Upper lobe of right lung (tissue), 1 donor: ENCODE measurements at places on chromosomes 3 and 15.

GRCh38 chr15:39433376-39433775 is 147.5 kb upstream of the THBS1 start:
- DNase-seq, result no peak

DNA sequence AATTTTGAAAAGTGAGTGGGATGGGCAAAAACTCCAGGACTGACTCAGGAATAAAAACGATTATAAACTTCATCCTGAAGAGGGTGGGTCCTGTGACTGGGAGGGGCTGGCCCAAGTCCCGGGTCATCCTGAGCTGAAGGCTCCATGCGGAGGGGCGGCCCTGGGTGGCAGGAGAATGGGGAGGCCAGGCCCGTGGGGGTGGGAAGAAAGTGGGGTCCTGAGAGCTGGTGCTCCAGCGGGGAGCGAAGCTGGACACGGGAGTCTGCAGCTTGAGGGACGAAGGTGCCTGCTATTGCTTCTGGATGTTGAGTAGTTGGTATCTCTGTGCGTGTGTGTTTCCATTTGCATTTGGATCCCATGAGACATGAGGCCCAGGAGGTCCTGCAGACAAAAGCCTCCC is 4.7 kb upstream of the OCA2 start:
- no peak for DNase-seq

DNA sequence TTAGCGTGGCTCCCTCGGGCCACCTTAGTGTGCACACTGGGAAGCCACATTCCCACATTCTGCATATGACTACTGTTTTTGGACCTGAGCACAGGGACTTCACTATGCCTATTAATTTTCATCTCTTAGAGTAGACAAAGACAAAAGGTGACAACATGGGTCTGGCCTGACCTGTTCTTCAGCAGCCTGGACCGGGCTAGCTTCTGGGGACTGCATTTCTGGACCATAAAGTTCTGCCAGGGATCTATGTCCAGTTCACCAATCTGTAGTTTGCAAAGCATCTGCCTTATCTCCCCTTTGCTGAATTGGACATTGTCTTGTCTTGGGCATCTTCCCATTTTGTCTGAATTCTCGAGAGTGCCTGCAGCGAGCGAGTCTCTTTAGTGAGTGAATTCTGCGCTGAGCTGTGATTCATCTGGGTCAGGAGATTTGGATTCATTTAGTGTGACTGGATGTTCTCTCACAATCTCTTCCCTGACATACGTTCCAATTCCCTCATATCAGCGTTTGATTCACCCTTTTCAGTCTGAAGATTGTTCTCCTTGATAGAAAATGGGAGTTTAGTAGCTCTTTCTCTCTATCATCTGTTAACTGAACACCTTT is 112.2 kb upstream of the PLXNA1 start:
- no peak for DNase-seq

- DNase-seq, result peak; percentile 66
Measured at GRCh38 chr15:63892794-63893441, 59.2 kb upstream of the HERC1 start.

DNA sequence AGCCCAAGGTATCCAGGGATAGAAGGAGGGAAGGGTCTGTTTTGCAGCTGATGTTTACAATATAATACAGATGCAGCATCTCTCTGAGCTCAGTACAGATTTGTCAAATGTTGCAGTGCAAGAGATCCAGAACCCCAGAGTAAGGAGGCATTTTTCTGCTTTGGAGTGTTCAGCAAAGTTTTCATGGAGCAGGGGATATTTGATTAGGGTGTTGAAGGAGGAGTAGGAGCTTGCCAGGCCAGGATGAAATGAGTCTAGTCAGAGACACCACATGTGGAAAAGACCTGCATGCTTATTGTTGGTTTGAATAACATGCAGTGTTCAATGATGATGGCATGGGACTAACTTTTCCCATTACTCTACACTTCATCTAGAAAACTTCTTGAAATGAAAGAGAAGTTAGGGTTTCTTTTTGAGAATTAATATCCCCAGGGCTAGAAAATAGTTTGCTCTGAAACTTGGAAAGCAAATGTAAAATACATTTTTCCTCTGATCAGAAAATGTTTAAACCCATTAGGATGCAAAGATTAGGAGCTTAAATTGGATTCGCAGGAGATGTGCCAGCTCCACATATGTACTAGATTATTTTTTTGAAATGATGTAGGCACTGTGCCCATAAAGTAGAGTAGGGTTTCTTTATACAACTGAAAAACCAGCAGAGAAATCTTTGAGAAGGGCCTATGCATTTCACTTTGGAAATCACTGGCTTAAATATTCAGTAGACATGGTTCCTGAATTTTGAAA is 243.8 kb downstream of the CACNA2D3 start:
- no peak for DNase-seq

DNA sequence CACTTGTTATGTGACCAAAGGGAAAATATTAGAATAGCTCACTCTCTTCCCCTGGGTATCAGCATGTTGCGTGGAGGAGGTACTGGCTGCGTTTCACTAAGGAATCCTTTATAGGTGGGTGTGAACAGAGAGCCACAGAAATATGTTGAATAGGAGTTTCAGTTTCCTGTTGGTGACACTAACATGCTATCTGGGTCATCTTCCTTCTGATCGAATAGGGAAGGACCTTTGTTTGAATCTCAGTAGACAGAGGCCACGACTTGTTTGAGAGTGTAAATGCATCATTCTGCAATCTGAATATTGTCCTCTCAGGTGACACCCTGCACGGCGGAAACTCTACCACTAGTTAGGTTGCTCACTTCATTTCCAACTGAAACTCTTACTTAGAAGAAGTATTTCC is 157.9 kb upstream of the SLC2A2 start:
- no peak for DNase-seq

DNA sequence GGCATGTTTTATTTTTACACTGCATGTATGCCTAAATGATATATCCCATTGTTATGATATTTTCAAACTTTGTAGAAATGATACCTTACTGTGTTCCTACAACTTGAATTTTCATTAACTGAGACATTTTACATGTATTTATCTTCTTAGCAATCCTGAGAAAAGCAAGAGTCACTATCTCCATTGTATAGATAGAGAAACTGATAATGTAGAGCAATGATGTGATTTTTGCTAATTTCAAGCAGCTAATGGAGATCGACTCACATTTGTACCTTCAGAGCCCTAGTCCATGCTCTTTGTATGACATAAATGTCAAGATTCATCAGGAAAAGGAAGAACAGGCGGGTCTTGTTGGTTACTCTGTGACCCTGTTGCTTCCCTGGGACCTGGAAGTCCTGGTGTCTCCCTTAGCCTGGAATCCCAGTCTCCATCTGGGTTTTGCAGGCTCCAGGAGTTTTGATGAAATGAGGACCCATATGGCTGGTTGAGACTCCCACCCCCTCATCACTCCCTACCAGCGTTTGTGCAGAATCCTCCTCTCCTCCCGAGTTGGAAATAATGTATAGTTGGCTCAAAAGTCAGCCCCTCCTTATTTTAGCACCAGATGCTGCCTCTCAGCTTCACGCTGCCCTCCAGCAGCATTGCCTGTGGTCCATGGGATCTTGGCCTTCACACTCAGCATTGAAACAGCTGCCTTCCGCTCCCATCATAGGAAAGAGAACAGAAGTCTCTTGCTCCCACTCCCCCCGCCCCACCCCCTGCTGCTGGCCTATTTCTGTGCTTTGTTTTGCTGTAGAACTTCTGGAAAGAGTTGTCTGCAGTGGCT is 67.1 kb downstream of the APBA2 start:
- DNase-seq, result no peak

DNA sequence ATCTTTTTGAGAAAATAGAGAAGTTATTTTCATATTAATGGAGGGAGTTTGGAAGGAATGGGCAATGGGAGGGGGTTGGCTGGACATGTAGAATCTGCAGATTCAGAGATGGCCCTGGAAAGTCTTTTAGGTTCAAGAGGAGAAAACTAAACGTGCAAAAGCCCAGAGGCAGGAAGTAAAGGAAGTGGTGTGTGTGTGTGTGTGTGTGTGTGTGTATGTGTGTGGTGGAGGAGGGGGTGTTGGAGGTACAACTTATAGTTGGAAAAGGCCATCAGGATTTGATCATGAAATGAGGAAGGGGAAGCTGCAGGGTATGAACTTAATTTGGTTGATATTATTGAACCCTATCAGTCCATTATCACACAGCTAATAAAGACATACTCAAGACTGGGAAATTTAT is 5.6 kb upstream of the LPP start:
- DNase-seq, result no peak

DNA sequence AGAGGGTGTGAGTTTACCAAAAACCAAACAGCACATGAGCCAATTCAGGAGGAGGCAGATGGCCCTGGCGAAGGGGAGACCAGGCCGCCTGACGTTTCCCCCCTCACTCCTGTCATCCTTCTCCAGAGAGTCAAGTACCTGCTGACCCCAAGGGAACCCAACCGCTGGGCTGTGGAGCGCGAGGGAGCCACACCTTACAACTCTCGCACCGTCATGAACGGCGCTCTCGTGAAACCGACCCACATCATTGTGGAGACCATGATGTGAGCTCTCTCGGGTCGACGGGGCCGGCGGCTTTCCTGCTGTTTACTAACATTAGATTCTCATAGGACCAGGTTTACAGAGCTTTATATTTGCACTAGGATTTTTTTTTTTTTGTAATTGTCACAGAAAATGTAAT is 55.4 kb downstream of the GRIP2 start:
- peak; percentile 54 for DNase-seq

DNA sequence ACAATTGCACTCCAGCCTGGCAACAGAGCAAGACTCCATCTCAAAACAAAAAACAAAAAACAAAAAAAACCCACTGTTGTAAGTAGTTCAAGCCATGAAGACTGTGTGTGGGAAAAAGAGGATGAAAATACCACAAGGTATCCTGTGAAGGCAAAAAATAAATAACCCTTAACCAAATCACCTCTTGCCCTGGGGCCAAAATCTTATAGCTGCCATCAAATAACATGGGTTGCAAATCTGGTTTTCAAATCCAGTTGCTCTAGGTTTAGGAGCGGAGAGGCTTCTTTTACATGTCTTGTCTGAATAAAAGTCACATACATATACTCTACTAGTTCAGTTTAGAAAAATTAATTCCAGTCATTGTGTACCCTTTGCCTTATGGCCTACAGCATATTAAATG is 87.0 kb upstream of the STT3B start:
- DNase-seq, result no peak

DNA sequence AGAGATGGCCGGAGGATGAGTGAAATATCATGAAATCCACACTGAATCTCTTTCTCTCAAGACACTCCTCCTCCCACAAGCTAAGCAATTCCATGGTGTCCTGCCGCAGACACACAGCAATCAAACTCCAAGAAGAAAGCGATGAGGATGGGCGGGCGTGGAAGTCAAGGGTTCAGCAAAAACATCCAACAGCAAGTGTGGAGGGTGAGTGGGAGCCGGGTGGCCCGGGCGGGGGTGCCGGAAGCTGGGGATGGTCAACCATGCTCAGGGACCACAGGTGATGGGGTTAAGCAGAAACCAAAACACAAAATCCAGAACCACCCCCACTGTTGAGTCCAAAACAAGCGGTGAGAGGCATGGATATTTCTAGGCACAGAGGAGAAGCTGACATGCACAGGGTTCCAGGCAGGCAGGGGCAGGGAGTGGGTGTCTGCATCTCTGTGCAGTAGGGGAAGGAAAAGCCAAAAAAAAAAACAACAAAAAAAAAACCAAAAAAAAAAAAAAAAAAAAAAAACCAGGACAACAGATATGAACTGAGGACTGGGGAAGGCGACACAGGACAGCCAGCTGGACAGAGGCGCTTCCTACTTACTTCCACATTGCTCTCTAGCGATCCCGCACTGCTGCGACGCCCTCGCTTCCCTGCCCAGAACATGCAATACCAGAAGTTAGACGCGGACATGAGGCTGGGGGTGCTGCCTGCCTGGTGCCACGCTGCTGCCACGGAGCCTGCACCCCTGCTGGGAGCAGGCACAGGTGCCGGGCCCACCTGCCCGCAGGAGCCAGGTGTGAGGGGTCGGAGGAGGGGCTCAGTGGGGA is 61.0 kb upstream of the RPL32 start:
- no peak for DNase-seq

DNA sequence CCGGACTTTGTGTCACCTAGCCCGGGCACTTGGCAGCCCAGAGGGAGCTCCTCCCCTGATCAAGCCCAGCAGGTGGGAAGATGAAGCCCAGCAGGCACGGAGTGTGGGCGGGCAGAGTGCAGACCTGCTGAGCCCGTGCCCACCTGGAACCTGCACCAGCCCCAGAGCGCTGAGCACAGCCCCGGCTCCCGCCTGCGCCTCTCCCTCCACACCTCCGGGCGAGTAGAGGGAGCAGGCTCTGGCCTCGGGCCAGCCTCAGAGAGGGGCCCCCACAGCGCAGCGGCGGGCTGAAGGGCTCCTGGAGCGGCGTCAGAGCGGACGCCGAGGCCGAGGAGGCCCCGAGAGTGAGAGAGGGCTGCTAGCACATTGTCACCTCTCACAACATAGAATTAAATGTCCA is 257.7 kb downstream of the VGLL3 start:
- no peak for DNase-seq

DNA sequence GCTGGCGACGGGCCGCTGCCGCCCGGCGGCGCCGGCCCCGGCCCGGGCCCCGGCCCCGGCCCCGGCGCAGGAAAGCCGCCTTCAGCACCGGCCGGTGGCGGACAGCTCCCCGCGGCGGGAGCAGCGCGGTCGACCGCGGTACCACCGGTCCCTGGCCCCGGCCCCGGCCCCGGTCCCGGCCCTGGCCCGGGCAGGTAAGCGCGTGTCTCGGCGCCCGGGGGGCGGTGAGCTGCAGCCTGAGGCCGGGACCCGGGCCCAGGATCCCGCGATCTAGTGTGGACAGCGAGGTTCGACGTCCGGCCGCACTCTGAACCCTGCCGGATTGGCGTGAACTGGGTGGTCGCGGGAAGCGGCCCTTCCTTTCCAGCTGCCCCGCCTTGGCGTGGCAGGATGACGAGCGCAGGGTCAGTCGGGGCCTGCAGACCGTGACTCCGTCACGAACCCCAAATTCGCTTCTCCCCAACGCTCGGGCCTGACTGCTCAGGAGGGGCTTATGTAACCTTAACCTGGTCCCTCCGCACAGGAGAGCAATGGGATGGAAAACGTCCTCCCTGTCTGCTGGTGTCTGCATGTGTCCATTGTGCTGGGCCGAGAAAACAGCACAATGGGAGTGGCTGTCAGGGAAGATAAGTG is 472 bp downstream of the BSN start:
- peak; percentile 81 for DNase-seq

GRCh38 chr3:37458162-37459120 is 284.1 kb upstream of the LRRFIP2 start:
- no peak for DNase-seq

DNA sequence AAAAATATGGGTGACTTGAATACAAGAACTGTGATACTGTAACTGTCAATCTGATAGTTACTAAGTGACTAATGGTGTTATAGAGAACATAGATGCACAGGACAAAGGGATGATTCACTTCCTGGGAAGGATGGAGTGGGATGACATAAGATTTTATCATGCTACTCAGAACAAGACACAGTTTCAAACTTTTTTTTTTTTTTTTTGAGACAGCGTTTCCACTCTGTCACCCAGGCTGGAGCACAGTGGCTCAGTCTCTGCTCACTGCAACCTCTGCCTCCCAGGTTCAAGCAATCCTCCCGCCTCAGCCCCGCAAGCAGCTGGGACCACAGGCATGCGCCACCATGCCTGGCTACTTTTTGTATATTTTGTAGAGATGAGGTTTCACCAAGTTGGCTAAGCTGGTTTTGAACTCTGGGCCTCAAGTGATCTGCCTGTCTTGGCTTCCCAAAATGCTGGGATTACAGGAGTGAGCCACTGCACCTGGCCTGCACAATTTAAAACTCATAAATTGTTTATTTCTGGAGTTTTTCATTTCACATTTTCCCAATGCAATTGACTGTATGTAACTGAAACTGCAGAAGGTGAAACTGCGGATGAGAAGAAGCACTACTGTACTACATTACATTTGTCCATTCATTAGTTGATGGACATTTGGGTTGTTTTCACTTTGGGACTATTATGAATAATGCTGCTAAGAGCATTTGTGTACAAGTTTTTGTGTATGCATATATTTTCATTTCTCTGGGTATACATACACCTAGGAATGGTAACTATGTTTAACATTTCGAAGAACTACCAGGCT is 40.6 kb downstream of the ADIPOQ start:
- DNase-seq, result no peak
